EL (cell line): ENCODE measurements at places on chromosomes 3 and 15.
A peak's percentile ranks its signal among the peaks of the same experiment; 100 is the strongest.

DNA sequence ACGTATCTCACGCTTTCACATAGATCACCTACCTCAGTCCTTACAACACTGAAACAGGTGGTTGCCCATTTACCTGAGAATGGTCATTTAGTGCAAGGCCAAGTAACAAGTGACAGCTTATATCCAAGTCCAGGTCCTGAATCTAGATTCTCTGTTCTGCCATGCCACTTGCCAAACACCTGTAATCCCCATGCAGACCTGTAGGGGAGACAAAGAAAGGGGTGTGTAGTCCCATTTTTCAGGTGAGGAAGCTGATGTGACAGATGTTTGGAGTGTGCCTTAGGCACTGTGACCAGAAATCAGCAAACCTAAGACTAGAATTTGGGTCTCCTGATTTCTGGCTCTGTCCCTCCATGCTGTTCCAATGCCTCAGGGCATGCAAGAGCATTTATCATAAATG, 12.7 kb downstream of the ZNF35 start:
- DNase-seq, result no peak

GRCh38 chr3:187875863-187876262, 130.6 kb upstream of the BCL6 start:
- no peak for DNase-seq

DNA sequence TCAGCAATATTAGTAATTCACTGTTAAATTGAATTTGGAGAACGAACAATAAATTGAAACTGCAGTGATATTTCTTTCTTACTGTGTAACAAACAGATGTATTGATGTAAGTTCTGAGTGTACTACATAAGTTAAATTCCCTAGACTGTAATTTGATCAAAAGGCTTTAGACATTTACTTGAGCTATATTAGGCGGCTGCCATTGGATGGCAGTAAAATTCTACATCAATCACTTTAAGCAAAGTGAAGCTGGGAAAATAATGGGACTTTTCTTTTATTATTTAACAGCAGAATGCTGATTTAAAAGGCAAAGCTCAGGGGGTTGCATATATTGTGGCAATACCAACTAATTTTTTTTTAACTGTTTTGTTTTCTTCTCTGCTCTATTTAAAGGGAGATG, 212.6 kb upstream of the PLSCR5 start:
- peak; percentile 58 for DNase-seq

DNA sequence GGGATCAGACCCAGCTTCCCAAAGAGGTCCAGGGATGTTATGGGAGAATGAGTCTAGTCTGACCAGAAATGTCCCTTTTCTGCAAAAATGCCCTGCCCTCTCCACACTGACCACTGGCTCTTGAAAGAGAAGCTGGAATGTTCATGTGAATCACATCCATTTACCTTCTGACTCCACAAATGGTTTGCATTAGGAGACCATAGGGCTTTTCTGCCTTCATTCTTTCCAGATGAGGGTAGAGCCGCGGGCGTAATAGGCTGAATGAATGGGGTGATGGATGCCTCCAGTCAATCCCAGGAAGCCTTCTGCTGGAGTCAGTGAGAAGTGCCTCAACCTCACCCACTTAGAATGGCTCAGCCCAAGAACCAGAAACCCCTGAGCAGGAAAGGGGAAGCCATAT, 47.2 kb upstream of the IREB2 start:
- DNase-seq, result peak; percentile 85

- no peak for DNase-seq
Measured at GRCh38 chr3:126558336-126559071, at the start of gene C3orf22. Gene C3orf22, minus strand, starts transcription at chr3:126558932. Its CDS starts 5,542 bp downstream, at chr3:126553390.

- DNase-seq, result no peak
Measured at GRCh38 chr3:10290481-10291176, 2.1 kb downstream of the GHRL start.

DNA sequence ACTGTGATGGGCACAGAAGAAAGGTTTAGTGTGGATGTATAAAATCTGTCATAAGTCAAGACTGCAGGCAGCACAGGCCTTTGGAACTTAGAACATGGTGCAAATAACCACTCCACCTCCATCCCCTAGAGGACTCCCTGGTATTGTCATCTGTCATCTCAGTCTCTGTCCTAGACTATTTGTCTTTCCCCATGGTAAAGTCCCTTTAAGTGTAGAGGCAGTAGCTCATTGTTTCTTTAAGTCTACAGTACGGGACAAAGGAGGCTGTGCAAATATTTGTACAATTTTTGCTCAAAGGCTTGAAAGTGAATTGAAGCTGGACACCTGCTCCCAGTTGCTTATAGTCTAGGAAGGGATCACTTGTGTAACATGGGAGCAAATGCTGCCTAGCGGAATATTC, 3.2 kb upstream of the PXYLP1 start:
- DNase-seq, result no peak

- no peak for DNase-seq
Measured at GRCh38 chr3:178646186-178646862, 110.1 kb downstream of the KCNMB2 start.

DNA sequence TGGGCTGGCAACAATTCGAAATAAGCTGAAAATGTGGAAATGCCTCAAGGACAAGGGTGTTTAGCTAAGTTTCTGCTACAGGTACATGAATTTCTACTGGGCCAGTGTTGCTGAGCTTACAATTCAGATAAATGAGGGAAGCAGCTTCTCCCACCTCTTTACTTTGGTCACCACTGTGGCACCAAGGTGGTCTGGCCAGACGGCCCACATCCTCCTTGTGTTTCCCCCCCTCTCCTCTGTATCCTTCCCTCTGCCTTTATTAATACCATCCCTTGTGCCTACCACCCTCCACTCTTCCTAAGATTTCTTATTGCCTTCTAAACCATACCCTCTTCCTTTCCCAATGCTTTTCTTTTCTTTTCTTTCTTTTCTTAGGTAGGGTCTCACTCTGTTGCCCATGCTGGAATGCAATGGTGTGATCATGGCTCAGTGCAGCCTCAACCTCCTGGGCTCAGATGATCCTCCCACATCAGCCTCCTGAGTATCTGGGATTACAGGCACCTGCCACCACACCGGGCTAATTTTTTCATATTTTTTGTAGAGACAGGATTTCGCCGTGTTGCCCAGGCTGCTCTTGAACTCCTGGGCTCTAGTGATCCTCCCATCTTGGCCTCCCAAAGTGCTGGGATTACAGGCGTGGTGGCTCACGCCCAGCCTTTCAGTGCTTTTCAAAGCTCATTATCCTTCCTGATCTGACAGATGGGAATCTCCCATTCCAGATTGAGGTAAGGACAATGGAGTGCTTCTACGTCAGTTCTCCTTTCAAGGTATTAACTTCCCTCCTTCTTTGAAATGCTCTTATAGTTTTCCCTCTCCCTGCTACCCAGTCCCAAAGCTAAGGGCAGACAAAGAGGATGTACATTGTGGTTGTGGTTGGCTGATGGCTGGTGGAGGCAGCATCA, 14.8 kb downstream of the ANXA2 start:
- DNase-seq, result peak; percentile 5

DNA sequence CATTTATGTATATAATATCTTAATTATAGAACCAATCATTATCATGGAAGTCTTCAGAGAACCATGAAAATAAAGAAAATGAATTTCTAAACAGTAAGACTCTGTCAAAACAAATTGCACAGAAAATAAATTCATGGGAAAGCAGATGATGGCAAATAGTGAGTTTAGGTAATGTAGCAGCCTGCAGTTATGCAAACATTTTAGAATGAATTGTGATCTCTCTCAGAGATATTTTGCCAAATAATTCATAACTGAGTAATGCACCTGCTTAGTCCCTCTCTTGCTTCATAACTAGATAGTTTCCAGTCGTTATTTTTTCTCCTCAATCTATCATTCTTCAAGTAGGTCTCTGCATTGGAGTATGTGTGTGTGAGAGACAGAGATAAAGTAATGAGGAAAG, 492.7 kb upstream of the THBS1 start:
- no peak for DNase-seq

DNA sequence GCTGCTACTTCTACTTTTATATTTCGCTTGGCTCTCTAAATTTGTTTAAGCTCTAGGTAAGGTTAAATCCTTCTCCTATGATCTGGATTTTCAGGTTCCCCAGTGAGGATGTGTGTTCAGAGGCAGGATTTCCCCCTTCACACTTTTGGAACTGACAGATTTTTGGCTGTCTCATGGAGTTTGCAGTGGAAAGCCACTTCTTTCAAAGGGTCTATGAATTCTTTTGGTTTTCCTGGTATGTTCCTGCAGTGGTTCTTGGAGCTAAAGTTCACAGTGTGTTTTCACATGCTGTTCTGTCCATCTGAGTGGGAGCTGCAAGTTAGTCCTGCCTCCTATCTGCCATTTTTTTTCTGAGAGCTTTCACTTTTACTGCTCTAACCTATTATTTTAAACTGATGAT, 21.6 kb upstream of the TIGIT start:
- no peak for DNase-seq

DNA sequence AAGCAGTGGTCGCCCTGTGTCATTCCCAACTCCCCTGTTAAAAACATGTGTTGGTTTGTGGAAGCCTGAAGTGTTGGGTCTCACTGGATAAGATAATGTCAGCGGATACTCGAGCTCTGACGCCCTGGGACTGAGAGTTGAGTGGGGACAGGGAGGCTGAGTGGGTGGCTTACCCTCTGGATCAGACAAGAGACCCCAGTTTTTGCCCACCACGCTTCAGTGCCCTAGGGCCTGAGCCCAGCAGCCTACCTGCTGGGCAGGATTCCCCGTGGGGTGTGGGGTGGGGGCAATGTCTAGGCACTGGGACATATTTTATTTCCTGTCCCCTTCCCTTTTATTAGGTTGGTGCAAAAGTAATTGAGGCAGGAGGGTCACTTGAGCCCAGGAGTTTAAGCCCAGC, 75.0 kb downstream of the SMAD6 start:
- DNase-seq, result no peak

DNA sequence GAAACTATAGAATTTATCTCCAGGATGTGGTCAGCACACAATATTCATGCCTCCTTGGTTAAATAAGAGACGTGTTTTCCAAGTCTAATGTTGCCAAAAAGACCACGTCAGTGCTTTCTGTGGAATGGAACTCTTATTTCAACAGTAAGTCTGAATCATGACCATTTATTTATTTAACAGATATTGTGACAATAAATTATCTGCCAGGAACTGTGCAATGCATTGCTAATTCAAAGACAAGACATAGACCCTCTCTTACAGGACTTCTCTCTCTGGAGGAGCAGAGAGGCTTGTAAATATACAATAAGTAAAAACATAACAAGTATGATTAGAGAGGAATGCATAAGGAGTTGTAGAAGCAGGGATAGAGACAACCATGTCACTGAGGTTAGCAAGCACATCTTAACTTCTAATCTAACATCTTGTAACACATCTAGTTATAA, 227.5 kb downstream of the DTWD1 start:
- DNase-seq, result peak; percentile 94

DNA sequence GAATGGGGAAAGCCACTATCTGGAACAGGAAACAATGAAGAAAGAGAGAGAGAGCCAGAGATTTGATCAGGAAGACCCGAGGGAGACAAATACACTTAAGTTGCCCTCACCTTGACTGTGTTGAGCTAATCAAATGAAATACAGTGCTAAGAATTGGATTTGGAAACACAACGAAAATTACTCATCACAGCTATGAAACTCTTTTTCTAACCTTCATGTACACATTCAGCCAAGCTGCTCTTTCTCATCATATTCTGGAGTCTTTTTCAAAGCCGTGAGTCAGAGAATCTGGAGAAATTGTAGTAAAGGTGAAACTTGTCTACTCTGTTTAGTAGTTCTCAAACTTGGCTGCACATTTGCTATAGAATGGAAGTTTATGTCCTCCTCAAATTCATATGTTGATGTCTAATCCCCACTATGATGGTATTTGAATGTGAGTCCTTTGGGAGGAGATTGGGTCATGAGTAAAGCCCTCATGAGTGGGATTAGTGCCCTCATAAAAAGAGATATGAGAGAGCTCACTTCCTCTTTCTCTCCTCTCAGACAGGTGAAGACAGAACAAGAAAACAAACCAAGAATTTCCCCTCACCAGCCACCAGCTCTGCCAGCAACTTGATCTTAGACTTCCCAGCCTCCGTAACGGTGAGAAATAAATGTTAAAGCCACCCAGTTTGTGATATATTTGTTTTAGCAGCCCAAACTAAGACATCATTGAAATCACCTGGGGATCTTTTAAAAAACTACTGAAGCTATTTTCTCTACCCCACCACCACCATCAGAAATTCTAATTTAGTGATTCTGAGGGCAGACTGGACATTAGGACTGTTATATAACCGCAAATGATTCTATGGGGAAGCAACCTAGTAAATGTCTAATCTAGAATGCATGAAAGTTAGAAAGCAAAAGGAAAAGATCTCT, 143.6 kb upstream of the GRM7 start:
- no peak for DNase-seq

DNA sequence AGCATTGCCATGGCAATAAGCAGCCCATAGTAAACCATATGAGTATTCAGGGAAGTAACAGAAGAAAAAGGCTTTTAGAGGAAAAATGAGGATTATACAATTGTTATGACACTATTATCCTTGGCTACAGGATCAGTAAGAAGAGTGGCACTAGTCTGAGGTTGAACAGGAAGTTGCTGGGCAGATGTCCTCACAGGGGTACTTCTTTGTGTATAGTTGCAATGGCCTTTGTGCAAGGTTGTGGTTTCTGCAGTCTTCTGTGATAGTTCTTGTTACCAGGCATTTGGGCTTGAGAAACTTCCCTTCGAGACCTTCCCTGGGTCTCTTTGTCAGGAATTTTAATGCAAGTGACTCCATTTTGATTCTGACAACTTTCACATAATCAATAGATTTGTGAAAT, 100.6 kb upstream of the ATP11B start:
- DNase-seq, result no peak

GRCh38 chr15:87973501-87974215, 282.9 kb downstream of the NTRK3 start:
- no peak for DNase-seq

DNA sequence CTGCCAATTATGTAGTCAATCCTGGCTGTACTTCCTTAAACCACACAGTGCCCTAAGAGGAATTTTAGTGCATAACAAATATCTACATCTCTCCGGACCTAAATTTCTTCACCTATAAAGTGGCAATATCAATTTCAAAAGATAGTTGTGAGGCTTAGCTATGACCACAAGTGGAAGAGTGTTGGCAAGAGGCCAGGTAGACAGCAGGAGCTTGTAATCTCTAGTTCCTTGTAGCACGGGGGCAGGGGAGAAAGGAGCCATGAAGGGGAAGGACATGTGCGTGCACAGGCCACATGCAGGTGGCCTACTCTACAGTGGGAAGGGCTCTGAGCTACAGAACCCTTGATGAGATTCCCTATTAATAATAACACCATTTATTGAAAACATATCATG, 269.7 kb downstream of the ABHD5 start:
- peak; percentile 4 for DNase-seq

GRCh38 chr3:87855616-87856015, 203.2 kb downstream of the CGGBP1 start:
- DNase-seq, result peak; percentile 26
